ENCODE measurements at places on chromosomes 13 and 19.

DNA sequence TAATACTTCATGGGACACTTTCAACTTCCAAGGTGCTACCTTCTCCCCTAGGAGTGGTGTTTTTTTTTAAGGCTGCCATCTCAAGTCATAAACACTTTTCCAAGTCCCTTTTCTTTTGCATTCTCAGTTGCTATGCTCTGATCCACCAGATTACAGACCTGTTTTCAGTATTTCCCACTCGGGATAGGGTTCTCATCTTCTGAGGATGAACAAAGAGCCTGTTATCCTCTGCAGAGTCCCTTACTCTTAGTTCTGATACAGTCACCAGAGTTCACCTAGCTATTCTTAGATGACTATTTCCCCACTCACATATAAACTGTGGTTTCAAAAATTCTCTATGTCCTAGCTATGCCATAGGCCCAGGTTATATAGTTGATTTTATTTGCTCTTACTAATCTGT lies 15.9 kb downstream of the ZDHHC20 start:
- no peak for DNase-seq

- DNase-seq: no peak
Observed at GRCh38 chr13:46656786-46657185, 103.8 kb downstream of the LRCH1 start.

DNA sequence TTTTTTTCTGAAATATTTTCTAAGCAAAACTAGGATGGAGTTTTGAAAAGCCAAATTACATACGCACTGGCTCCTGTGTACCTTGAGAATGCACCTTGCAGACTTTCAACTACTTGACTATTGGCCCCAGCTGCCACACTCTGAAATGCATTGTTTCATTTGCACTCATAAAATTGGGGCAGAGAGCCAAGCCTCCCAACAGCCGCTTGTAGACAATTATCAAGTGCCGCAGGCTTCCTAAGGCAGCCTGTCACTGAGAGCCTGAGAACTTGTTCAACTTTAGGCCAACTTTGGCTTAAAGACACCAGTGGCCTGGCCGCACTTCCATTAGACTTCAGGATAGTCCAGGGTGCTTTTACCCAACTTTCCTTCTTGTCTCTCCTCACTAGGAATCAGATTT lies 115.7 kb upstream of the STARD13 start:
- DNase-seq: no peak

- DNase-seq: no peak
Observed at GRCh38 chr13:82136880-82137279, 1745.4 kb downstream of the SLITRK1 start.

DNA sequence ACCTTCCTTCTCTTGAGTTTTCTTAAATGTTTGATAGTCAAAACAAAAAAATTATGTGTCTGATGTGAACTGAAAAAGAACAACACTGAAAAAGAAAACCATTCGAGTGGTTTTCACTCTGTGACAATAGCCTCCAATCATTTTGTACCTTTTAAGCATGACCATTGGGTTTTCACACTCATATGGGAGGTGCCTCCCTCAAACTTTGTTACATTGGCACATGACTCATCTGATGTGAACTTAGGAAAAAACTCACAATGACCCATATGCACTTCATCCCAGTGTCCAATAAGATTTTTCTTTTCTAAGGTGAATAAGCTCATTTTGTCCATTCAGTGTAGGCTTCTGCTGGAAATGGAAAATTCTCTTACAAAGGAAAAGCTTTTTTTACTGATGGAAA lies 66.6 kb upstream of the XPO4 start:
- DNase-seq: no peak

DNA sequence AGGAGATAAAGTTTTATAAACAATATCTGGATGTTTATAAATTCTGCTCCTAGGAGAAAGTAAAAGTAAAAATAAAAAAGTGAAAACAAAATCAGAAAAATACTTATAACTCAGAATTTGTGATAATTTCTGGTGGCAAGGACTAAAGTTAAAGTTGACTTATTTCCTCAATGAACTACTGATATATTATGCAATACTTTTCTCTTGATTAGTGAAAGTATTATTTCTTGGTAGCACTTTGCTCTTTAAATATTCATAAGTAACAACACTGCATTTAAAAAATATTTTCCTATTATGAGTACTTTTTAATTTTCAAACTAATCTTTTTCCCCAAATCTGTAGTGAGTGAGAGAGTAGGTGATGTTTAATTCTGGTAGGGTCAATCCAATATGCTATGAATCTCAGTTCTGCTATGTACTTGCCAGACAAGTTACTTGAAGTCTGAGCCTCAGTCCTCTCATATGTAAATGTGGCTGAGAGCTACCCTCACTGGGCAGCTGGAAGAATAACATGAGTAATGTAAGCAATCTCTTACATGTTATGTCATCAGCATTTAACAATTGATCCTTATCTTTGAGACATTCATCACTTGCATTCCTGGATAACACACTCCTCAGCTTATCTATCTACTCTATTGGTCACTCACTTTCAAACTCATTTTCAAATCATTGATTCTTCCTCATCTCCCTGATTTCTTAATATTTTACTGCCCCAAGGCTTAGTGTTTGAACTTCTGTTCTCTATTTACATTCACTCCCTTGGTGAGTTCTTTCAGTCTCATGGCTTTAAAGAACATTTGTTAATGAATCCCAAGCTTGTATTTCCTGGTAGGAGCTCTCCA lies 239.0 kb downstream of the RGCC start:
- no peak for DNase-seq

GRCh38 chr13:72565893-72566292 lies 161.5 kb downstream of the MZT1 start:
- no peak for DNase-seq

DNA sequence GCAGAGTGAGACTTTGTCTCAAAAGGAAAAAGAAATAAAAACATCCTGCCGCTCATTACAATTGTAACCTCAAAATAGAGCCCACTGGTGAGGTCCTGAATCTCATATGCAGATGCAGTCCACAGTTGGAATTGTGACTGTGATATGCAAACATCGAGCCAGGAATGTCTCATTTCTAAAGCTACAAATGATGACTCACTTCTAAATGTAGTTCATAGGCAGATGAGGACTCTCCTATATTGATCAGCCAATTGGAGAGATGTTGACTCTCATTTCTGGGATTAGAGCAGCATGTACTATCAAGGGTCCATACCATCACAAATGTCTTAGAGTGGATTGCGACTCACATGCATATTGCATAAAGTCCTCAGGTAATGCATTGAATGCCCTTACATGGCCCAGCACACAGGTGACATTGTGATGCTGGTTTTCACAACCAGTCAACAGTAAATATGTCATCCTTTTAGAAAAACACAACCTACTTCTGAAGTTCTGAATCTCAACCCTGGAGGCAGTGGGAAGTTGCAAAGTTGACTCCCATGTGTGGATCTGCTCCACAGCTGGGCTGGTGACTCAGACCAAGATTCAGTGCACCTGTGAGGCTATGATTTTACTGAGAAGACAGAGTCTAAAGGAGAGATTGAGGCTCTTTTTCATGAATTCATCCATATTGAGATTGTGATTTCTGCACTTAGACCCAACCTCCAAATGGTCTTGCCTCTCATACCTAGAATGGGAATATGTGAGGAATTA lies 16.9 kb upstream of the ZNF254 start:
- DNase-seq: no peak

DNA sequence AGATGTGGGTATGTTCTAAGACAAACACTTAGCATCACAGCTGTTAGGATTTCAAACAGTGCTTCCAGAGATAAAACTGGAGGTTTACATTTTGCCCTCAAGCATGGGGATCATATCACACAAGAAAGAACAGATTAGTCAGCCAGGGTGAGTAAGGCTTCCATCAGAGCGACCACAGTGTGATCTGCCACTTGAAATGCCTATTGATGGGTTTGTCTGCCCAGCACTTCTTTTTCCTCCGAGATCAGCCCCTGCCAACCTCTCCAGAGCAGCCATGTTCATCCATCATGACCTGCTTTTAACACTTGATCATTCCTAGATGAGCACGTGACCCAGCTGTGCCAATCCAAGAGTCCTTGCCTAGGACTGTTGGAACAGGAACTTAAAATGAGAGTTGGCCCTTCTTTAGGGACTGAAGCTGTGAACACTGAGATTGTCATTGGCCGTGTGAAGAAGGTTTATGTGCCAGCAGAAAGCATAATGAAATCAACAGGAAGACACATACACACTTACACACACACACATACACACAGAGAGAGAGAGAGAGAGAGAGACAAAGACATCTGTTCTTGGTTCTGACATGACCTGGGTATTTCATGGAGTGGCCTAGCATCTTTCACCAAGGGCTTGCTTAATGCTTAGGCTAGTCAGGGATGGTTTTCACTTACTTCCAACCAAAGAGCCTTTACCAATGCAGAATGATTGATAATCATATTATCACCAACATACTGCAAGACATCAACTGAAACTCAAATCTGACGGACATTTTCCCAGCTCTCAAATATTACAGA lies 5.2 kb upstream of the CEBPG start:
- DNase-seq: no peak

DNA sequence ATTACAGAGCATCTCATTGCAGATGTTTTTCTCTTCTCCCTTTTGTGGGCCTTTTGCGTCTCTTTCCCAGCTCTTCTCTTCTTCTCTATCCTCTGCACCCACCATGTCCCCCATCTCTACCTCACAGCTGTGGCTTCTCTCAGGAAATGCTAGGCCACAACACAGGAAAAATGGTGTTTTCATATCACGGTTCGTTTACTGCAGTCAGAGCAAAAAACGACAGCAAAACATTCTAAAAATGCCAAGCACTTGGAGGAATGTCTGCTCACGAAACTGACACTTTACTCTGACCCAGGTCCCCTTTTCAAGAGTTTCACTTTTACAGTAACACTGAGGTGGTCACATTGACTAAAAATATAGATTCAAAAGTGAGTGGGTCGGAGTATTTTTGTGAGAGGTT lies 152.2 kb downstream of the DCT start:
- no peak for DNase-seq

DNA sequence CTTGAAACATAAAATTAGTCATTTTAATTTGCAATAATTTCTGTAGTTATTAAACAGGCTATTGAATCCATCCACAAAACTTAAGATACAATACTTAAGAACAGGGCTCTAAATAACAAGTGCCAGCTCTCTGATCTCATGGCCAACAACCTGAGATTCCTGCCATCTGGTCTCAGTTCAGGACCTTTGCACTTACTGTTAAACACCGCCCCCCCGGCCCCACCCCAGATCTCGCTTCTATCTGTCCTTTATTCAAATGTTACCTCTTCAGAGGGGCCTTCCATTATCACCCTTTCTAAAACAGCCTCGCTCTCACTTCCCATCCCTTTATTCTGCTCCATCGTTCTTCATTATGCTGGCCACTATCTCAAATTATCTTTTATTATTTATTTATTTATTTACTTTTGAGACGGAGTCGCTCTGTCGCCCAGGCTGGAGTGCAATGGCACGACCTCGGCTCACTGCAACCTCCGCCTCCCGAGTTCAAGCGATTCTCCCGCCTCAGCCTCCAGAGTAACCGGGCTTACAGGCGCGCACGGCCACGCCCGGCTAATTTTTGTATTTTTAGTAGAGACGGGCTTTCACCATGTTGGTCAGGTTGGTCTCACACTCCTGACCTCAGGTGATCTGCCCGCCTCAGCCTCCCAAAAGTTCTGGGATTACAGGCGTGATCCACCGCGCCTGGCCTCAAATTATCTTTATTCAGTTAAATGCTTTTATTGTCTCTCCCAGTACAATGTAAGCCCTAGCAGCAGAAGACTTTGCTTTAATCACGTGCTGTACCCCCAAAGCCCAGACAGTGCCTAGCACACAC lies 838 bp upstream of the SNRNP70 start:
- DNase-seq: no peak

DNA sequence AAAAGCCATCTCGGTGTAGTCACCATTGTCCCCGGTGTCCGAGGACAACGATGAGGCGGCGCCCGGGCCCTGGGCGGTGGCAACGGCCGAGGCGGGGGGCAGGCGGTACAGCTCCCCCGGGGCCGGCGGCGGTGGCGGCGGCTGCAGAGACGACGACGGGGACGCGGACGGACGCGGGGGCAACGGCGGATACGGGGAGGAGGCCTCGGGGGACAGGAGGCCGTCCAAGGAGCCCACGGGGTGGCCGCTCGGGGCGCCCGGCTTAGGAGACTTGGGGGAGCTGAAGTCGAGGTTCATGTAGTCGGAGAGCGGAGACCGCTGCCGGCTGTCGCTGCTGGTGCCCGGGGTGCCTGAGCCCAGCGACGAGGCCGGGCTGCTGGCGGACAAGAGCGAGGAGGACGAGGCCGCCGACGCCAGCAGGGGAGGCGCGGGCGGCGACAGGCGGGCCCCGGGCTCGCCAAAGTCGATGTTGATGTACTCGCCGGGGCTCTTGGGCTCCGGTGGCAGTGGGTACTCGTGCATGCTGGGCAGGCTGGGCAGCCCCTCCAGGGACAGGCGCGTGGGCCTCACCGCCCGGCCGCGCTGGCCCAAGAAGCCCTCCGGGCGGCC lies 3.5 kb downstream of the IRS2 start:
- no peak for DNase-seq

DNA sequence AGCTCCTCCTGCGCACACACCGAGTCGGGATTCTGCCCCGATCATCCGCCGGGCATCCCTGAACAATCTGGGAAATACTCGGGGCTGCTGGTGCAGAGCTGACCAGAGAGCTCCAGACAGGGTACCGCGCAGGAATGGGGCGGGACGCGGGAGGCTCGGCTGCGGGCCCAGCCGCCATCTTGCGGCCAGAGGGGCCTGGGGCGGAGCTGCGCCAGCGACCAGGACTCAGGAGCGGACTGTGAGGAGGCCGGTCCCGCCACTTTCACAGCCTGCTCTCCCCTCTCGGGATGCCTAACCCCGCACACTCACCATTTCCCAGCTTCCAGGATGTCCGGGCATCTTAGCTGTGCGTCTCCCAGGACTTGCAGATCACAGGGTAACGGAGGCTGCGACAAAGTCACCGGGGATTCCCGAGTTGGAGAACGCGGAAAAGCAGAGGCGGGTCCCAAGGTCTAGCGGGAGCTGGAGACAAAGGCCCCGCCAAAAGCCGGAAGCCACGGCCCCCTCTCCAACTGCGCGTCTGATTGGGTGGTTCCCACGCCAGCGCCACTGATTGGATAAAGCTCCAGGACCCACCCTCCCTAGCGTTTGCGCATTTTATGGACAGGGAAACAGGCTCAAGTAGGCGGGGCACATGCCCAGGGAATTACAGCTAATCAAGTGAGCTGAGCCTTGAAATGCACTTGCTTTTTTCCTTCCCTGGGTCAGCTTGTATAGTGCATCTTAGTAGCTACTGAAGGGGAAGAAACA lies 15.8 kb upstream of the ZNF43 start:
- peak; percentile 97 for DNase-seq

DNA sequence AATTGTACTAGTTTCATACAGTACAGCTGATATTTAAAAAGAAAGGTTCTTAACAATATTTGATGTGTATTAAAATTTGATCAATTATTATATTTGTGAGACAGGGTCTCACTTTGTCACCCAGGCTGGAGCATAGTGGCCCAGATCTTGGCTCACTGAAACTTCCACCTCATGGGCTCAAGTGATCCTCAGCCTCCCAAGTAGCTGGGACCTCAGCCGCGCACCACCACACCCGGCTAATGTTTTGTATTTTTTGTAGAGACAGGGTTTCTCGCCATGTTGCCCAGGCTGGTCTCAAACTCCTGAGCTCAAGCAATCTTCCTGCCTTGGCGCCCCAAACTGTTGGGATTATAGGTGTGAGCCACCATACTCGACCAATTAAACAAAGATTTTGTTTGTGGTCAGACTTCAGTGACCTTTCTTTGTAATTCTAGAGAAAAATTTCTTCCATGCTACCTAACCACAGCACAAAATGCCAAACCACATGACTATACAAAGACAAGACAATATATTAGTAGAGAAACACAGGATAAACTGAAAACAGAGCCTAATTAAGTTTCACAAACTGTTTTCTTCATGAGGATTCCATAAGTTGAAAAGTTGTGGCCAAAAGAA lies 59.6 kb downstream of the RBM26 start:
- no peak for DNase-seq

- no peak for DNase-seq
Observed at GRCh38 chr13:66926200-66926850, 303.8 kb downstream of the PCDH9 start.

Data from left renal pelvis (tissue), 4 donors.